ENCODE measurements at places on chromosomes 16 and 17. TPM values are rescaled to one million over a fixed set of nuclear protein-coding genes. Genes with fewer than 3 reads are reported as not detected.

Gene TBX2
- 6.4 TPM for total RNA-seq

GRCh38 chr17:79803421-79803996 lies 6.6 kb upstream of the CBX8 start:
- no peak for DNase-seq

- DNase-seq, result no peak
Observed at GRCh38 chr17:59287452-59287851, 44.0 kb upstream of the YPEL2 start.

- DNase-seq, result no peak
Observed at GRCh38 chr16:81655469-81656162, 123.5 kb upstream of the PLCG2 start.

DNA sequence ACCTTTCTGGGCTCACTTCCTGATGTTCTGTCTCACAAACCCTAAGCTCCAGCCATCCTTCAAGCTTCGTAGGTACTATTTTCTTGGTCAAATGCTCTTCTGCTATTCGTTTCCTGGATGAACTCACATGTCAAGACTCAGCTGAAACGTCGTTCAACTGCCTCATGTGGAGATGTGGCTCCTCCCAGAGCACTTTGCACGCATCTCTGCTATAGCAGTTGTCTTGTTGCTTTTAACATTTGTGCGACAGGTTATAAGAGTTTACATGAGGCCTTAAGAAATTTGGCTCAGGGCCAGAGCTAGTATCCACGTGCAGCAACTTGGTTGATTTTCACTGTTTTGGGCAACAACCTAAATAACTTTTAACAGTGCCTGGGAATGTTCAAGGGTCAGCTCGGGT lies 2.8 kb upstream of the KRT40 start:
- DNase-seq, result no peak

DNA sequence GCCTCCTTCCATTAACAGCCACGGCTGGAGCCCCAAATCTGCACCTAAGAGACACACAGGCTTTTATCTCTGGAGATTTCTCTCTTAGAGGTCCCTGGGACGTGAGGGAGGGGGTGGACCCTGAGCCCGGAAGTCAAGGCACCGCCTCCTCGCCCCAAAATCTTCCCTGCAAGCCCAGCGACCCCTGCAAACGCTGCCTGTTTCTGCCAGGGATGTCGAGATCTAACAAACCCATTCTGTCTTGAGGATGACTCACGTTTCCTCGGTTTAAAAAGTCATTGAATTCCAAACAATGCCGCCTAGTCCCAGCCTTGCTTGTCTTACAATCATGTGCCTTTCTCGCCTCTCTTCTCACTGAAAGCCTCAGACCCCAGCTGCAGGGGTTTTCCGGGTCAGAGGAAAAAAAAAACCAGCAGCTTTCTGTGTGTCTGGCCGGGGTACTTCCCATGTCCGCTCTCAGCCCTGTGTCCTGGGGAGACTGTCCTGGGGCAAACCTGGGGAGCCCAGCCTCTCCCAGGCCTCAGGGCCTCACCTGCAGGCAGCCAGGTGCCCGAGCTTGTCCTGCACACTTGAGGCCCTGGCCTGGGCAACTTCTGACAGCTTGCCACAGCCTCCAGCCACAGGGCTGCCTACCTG lies 15.4 kb downstream of the ARL2BP start:
- peak; percentile 72 for DNase-seq

DNA sequence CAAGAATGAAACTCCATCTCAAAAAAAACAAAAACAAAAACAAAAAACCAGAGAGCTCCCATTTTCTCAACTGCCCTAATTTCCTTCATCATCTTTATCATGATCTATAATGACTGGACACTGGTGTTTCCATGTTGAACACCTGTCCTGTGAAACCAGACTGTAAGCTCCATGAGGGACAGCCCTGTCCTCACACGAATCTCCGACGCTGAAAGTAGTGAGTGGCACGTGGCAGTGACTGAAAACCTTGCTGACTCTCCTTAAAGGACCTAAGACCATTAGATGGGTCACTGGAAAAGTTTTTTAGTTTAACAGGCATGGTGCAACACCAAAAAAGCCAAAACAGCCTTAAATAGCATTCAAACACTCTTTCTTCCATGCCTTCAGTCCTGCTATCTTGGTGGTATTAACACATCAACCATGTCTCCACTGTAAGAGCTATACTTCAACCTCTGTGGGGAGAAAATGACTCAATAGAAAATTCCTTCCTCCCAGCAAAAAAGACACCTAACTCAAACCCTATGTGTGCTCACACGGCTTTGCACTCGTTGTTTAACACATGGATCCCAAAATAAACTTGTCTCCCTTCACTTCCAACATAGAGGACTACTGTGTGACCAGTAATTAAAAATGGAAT lies 8.3 kb downstream of the AXIN2 start:
- DNase-seq, result no peak

Gene TSPOAP1
- total RNA-seq, result not detected

- no peak for DNase-seq
Observed at GRCh38 chr16:87243478-87243877, 73.7 kb downstream of the C16orf95 start.

- peak; percentile 20 for DNase-seq
Observed at GRCh38 chr17:40553694-40554534, 11.4 kb downstream of the CCR7 start.

DNA sequence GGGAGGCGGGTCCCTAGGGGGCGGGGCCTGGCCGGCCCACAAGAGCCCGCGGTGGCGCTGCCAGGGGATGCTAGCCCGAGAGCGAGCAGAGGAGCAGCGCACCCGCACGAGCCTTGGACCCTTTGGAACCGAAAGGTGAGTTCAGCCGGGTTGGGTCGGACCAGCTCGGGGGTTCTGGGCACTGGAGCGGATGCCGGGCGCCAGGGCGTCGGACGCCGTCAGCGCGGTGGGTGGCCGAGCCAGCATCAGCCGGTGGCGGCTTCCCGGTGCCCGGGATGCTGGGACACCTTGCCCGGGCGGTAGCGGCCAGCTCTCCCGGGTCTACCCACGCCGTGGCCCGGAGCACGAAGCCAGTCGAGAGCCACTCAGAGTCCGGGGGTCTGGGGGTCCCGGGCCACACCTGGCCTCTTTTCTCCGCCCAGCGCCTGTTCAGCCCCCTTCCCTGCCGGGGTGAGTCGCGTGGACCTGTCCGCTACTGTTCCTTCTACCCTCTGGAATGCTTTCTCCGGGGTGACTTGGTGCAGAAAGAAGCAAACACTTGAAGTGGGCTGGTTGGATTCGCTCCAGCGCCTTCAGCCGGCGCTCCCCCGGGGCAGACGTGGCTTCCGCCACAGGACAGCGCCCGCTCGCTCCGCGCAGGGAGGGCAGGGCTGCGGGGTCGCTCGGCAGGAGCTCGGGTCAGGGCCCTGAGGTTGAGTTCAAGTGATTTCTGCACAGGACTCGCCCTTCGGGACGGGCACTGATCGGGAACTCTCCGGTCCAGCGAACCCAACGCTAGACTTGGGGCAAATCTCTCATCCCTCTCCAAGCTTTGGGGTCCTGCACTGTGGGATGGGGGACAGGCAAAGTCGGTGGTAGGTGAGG lies at the start of gene SCNN1G:
SCNN1G (plus strand) TSS at position 67 of the 864 bp plus-strand sequence. CDS start 3,527 bp downstream, outside the sequence.
- DNase-seq, result peak; percentile 23

GRCh38 chr17:34235389-34236028 lies 19.6 kb upstream of the CCL2 start:
- DNase-seq, result no peak

GRCh38 chr17:5123343-5124124 lies 7.7 kb downstream of the USP6 start:
- DNase-seq, result peak; percentile 25

- DNase-seq, result peak; percentile 94
Observed at GRCh38 chr16:11133344-11133943, 122.6 kb downstream of the SOCS1 start.

GRCh38 chr17:71110326-71110725 lies 941.0 kb downstream of the KCNJ2 start:
- DNase-seq, result no peak

- no peak for DNase-seq
Observed at GRCh38 chr16:77043076-77043475, 147.9 kb upstream of the MON1B start.

- no peak for DNase-seq
Observed at GRCh38 chr17:32452281-32452680, 8.0 kb downstream of the PSMD11 start.

DNA sequence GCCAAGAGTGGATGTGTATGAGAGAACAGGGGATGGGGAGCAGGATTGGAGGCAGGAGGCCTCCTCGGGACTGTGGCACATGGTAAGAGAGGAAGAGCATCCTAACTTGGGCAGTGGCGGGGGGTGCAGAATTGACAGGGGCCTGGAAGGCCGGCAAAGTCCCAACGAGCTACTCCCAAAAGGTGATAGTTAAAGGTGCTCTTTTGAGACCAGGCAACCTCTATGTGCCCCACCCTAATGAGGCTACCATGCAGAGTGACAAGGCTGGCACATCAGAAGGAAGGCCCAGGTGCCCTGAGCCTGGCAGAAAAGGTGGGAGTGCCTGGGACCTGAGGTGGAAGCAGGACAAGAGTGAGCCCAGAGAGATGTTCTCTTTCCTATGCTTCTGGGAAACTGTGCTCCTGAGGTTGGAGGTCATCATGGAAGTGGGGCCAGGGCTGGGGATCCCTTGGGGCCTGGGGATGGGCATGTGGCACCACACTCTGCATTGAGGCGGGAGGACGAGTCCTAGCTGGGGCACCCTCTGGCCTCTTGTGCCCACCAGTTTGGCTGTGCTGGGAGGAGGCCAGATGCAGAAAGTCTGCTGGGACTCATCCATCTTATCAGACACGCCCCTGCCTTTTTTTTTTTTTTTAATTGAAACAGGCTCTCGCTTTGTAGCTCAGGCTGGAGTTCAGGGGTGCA lies 5.9 kb downstream of the RAB11FIP4 start:
- no peak for DNase-seq

- peak; percentile 86 for DNase-seq
Observed at GRCh38 chr16:4392382-4393239, 21.0 kb downstream of the VASN start.

Gene AIPL1
- total RNA-seq, result not detected

Gene KRT31
- total RNA-seq, result not detected

DNA sequence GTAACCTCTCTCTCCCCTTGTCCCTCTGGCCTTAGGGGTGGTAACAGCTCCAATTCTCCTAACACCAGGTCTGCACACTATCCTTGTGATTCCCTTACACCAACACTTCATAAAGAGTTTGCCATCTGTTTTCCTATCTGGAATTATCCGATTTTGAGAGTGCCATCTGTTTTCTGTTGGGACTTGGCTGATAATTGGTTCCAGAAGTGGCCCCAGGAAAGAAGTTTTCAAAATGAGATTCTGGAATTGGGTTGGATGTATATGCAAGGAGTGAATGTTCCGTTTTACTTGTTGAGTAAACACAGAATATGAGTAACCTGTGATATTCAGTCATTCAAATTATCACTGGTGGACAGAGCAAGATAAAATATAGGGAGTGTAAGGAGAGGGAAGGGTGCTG lies 134.1 kb upstream of the HS3ST3A1 start:
- no peak for DNase-seq

Gene NOD2
- total RNA-seq, result 0.05 TPM

Gene PITPNM3
- total RNA-seq, result 6.0 TPM
